Progenitor cell of endocrine pancreas (in vitro differentiated cells): ENCODE measurements at places on chromosomes 7 and 10.

DNA sequence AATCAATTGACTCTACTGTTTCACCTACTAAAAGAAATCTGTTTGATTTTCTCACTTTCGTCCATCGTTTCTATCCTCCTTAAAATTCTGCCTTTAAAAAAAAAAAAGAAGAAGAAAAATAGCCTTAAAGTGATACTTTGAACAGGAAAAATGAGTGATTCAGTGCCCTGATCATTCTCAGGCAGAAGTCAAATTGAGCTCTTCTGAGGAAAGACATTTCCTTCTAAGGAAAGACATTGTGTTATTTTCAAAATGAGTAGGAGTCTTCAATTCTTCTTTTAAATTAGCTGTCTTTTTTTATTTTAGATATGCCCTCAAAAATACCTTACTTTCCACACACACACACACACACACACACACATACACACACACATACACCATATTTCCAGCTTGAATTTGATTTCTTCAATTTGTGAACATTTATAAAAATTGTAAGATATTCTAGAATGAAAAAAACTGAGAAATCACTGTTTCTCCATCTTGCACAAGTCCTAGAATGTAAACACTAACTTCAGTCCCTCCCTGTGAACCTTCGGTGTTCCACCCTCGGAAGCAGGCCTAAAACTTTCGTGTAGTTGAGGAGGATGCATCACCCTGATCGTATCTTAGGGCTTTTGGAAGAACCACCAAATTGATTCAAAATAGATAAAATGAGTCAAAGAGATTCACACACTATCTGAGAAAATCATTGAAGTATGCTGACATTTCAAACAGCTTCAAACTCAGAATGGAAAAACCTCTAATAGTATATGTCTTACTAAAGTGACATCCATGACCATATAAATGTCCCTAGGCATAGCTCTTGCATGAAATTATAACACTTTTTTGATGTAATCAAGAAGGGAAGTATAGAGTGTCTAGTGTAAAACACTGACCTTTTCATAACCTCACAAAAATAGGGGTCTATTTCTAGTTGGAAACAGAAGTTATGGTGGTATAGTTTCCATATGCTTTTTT lies 270.8 kb downstream of the GATA3 start:
- DNase-seq: no peak

DNA sequence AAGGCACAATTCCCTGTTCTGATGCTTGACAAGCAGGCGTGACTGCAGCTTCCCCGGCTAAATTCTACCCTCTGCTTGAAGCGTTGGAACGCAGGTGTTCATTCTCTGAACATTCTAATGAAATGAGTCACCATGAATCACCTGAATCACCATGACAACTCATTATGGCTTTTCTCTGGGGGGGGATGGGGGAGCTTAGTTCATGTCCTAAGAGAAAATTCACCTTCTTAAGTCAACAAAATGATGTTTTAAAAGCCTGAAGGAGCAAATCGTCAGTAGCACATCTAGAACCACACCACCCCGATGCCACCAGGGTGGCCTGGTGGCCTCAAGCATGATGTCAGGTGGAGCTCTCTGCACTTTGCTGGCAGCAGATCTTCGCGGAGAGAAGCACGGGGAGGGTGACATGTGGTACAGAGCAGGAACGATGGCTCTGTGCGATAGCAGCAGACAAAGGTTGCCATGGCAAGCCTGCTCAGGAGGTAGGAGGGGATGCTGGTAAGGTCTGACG lies 33.7 kb downstream of the DDC start:
- no peak for DNase-seq

GRCh38 chr7:157097569-157097968 lies 41.2 kb upstream of the UBE3C start:
- no peak for DNase-seq

DNA sequence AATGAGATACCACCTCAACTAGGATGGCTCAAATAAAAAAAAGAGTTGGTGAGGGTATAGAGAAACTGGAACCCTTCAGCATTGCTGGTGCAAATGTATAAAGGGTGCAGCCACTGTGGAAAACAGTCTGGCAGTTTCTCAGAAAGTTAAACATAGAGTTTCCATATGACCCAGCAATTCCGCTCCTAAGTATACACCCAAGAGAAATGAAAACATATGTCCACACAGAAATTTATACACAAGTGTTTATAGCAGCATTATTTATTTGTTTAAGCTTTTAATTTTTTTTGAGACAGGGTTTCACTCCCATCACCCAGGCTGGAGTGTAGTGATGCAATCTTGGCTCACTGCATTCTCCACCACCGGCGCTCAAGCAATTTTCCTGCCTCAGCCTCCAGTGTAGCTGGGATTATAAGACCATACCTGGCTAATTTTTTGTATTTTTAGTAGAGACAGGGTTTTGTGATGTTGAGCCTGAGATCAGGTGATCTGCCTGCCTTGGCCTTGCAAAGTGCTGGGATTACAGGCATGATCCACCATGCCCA lies 118.2 kb upstream of the KIF5B start:
- no peak for DNase-seq

DNA sequence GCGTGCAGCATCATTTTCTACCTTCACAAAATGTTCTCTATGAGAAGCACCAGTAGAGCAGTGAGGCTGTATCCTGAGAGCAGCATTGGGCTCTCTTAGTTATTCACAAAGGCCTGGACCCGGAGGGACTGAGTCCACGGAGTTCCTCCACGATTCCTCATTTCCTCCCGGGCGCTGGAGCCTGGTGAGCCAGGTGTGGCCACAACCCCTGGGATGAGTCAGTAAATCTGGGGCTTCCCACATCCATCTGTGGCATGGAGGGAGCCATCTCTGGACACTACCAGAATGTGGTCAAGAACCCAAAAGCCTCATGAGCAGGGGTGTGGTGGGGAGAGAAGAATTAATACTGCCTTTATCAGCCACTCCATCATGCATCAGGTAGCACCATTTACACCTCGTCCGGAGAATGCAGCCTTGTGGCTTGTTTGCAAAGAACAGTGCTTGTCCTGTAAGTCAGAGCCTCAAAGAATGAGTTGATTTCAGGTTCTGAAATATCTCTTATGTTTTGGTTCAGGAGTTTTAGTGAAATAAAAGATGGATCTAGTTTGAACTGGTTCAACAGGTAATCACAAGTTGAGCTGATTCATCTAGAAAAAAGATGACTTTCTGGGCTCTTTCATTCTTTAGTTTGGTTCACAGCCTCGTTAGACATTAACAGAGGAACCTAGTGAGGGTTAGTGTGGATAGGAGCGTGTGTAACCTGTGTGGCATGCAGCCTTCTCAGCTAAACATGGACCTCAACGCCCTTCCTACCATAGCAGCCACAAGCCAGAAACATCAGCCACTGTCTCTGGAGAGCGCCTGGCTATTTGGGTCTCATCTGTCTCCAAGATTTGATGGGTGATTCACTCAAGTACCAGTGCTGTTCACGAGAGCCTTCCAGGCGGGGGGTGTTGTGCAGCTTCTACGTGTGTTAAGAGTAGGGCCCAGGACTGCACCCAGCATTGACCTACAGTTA lies 95.2 kb downstream of the WDR37 start:
- no peak for DNase-seq

DNA sequence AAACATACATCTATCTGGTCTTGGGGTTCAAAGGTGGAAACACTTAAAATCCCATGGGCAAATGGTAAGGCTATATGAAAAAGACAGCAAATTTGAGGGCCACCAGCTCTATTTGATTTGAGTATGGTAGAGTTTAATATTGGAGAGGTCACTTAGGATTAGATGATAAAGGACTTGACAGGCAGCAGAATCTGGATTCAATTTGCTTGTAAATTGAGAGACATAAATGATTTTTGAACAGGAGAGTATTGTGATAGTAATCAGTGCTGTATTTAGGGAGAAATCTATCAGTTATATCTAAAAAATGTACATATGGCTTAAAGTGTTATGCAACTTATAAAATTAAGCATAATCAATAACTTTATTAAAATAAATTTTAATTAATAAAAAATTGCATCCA lies 155.2 kb downstream of the SEMA3A start:
- no peak for DNase-seq

- no peak for DNase-seq
Measured at GRCh38 chr7:66837007-66837406, 84.0 kb upstream of the TMEM248 start.

GRCh38 chr7:29484280-29484679 lies 79.4 kb upstream of the PRR15 start:
- DNase-seq: no peak

GRCh38 chr7:5222841-5223411 lies 32.9 kb downstream of the WIPI2 start:
- peak; percentile 37 for DNase-seq
